ENCODE measurements at places on chromosomes 1 and 21. TPM values are rescaled to one million over a fixed set of nuclear protein-coding genes. Genes with fewer than 3 reads are reported as not detected.
A peak's percentile ranks its signal among the peaks of the same experiment; 100 is the strongest.

Gene LCE1E
- not detected for total RNA-seq

DNA sequence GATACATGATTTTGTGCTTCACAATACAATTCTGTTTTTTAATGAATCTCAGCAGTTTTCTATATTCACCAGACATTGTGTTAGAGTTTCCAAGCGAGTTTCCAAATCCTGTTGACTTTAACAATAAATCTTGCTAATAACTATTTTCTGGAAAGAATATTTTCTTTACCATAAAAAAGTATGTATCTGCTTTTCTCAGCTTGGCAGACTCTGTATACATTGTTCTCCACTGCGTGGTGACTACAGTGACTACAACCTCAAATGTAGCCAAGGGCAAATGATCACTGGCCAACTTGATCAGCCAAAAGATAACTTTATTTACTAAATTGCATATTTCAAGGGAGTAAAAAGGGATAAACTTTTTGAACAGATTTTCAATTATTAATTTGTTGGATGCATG lies 325.9 kb upstream of the ADAMTS5 start:
- no peak for DNase-seq

Gene CD247
- total RNA-seq, result 0.09 TPM

DNA sequence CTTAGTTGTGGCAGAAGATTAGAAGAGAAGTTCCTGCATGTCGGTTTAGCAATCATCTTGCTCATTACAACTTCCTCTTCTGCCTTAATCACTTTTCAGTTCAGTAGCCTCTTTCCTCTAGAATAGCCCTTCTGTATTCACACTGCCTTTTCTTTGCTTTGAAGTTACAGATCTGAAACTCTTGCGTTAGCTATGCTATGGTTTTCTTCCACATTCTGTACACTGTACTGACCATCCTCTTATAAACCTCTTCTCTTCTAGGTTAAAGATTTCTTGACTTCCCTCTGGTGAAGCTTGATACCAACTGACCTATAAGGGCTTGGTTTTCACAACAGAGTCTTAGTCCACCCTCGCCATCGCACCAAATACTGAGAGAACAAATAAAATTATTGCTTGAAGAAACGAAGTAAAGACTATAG lies 35.0 kb downstream of the C21orf91 start:
- DNase-seq, result no peak

DNA sequence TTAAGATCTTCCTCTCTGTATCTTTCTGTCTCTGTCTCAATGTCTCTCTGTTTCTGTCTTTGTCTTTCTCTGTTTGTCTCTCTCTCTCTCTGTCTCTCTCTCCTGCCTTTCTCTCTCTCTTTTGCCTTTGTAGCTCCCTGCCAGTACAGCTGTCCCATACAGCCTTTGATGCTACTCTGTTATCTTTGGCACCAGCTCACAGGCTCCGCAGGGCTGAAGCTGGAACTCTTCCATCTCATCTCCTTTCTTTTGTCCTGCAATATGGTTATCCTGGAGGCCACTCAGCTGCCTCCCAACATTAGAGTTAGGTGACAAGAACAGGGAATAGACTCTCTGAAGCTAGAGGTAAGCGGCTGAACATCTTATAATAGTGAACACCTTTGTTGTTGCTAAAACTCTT lies 354.3 kb upstream of the NEGR1 start:
- DNase-seq, result no peak

GRCh38 chr1:104953555-104953954 lies 1203.9 kb downstream of the AMY1C start:
- DNase-seq, result no peak

Gene NHLH1
- total RNA-seq, result under 0.01 TPM

Gene SERINC2
- 4.8 TPM for total RNA-seq

DNA sequence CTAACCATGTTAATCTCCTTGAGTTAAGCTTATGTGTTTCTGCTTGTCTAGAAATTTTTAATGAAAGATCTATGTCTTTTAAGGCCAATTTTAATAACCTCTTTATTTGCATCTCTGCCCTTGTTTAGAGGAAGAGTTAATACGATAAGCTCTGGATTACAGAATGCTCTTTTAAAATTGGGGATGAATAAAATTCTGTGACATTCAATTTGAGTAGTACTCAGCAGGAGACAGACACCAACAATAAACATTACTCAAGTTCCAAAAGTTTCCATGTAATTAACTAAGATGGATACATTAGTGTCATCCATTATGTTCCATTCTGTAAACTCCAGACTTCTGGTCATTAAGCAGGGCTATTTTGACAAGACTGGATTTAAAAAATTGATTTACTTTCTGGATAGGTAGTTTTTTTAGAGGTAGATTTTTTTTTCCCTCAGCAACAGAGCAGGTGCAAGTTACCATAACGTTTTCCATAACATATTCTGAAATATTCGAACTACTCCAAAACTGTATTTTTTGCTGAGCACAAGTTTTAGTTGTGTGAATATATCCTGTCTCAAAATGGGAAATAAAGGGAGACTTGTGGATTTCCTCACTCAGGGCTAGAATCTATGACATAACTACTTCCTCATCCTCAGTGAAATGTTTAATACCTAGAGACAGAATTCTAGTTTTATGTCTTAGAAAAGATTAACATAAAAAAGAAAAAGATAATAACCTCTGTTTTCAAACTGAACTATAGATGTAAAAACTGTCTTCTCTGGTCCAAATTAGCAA lies 221.7 kb downstream of the NEGR1 start:
- no peak for DNase-seq

Gene GPR37L1
- under 0.01 TPM for total RNA-seq

DNA sequence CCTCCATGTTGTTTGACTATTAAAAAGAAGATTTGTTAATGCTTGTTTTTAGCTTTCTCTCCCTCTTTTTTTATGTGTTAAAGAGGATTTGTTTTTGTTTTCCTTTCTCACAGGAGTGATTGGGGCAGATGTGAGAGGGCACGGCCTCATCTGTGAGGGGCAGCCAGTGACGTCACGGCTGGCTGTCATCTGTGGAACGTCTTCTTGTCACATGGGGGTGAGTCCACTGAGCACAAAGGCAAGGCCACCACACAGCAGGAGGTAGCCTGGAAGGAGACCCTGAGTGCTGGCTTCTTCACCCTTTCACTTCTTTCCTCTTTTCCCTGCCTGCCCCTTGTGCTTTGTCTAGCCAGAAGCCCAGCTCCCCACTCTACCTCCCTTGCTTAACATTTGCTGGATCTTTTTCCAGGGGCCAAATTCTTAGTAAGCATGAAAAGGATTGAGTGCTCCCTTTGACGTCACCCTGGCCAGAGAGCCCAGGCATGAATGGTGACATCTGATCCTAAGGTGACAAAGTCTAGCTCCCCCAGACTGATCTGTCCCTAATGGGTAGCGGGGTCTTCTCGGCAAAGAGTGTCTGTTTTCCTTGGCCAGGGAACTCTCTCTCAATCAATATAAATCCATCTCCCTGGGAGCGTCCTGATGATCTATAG lies 257.2 kb downstream of the FGGY start:
- no peak for DNase-seq

DNA sequence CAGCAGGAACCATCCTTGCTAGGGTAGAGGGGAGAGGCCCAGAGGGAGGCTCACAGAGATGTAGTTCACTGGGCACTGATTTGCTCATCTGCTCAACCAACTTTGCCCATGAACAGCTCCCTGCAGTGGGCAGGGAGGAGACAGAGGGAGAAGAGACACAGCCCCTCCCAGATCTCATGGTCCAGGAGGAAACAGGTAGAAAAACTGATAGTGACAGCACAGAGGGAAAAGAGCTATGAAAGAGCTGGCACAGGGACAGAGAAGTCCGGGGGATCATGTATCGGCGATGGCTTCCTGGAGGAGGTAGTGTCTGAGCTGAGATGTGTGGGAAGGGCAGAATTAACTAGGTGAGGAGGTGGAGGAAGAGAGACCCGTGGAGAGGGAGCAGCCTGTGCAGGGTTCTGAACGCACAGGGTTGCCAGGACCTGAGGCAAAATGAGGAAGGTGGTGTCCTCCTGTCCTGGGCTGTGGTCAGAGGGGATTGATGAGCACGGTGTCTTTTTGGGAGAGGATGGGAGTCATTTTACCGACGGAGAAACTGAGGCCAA lies 85.9 kb downstream of the PTPRU start:
- DNase-seq, result no peak

DNA sequence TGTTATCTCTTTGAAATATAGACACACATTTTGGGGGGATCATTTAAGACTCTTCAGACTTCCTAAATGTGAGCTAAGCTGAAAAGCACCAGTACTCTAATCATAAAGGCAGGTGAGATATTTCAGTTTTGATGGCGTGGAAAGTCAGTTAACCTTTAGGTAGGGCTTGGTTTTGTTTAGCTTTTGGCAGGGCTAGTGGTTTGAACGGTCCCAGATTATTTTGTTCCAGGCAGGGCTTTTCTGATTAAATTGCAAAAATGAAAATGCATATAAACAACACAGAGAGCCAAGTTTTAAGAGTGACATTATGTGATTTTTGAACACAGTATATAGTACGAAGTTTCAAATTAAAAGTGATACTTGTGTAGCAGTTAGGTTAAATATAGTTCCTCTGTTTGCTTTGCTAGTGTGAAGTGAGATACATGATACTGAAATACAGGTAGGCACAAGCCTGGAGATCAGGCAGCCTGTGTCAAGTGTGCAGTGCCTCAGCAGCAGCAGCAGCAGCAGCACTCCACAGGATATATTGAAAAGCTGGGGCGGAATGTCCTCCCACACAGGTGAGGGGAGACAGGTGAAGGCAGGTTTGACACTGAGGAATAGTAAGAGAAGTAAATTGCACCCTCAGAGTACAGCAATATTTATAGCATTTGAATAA lies 47.4 kb downstream of the CAMTA1 start:
- no peak for DNase-seq

- DNase-seq, result no peak
Measured at GRCh38 chr1:76408303-76408702, 333.8 kb downstream of the ST6GALNAC3 start.

DNA sequence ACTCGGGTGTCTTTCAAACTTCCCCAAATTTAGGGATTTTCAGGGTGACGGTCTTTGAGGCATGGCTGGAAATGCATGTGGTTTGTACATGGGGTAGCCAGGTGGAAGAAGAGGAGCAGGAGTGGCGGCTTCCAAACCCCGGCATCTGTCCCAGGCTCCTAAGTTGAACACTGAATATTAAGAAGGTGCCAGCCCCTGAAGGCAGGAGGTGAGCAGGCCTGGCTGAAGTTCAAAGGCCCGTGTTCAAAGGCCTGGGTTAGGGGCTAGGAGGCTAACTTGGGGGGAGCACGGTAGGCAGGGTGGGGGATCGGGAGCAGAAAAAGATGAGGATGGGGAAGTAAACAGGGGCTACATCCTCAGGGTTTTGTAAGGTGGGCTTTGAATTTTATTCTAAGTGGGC lies 42.8 kb downstream of the ELK4 start:
- DNase-seq, result no peak

- no peak for DNase-seq
Measured at GRCh38 chr1:151809985-151810556, 4.9 kb upstream of the LINGO4 start.

- no peak for DNase-seq
Measured at GRCh38 chr1:223780318-223780717, 65.4 kb downstream of the TP53BP2 start.

Gene CD34
- 62.4 TPM for total RNA-seq

Gene ANGPTL1
- total RNA-seq, result not detected

DNA sequence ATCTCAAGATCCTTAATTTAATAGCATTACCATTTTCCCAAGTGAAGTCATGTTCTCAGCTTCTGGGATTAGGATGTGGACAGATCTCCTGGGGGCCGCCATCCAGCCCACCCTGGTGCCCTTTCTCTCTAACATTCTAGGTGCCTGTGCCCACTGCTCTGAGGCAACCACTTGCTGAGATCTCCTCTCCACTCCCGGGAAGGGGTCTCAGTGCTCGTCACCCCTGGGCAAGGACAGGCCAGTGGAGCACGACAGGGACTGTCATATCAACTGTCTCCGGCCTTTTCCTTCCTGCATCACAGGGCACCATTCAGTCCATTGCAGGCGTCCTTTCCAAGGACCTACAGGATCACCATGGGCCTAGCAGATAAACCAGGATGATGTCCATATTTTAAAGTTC lies 304.8 kb downstream of the AJAP1 start:
- no peak for DNase-seq

- no peak for DNase-seq
Measured at GRCh38 chr1:173415490-173415889, 61.6 kb upstream of the PRDX6 start.

DNA sequence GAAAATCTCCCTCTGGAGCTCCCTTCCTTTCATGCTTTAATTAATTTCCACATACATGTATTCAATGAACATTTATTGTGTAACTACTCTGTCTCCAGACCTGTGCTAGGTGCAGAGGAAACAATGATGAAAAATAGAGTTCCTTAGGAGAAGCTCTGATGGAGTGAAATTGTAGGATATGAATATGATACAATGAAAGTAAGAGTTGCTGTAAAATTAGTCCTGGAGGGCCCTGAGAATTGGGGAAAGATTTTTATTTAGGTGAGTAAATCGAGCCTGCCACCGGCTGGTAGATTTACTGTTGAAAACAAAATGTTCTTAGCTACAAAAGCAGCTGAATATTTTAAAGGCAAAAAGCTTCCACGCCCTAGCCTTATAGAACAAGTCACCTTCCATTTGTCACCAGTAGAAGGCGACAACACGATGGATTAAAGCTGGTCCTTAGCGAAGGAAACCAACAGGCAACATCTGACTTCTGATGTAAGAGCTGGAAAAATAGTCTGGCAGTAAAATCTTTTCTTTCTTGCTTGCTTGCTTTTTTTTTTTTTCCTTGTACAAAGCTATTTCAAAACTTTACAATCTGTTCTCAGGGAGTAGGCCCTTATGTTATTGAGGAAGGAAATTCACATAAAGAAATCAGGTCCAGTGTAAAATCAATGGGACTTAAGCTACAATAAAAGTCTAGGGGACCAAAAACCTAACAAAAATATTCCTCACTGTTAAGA lies 82.0 kb upstream of the ROR1 start:
- DNase-seq, result peak; percentile 94

DNA sequence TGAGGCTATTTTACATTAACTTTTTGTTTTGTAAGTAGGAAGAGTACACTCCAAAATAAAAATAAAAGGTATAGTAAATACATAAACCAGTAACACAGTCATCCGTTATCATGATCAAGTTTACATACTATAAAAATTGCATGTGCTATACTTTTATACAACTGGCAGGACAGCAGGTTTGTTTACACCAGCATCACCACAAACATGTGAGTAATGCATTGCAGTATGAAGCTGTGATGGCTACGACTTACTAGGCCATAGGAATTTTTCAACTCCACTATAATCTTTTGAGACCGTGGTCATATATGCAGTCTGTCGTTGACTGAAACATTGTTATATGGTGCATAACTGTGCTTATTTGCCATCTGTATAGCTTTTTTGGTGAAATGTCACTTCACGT lies 106.2 kb downstream of the CENPF start:
- DNase-seq, result no peak

- peak; percentile 91 for DNase-seq
Measured at GRCh38 chr1:151340870-151341754, 5.9 kb downstream of the RFX5 start.
